Neural progenitor cell (in vitro differentiated cells): ENCODE measurements at places on chromosomes 3 and 15. TPM values are rescaled to one million over a fixed set of nuclear protein-coding genes. Genes with fewer than 3 reads are reported as not detected.

DNA sequence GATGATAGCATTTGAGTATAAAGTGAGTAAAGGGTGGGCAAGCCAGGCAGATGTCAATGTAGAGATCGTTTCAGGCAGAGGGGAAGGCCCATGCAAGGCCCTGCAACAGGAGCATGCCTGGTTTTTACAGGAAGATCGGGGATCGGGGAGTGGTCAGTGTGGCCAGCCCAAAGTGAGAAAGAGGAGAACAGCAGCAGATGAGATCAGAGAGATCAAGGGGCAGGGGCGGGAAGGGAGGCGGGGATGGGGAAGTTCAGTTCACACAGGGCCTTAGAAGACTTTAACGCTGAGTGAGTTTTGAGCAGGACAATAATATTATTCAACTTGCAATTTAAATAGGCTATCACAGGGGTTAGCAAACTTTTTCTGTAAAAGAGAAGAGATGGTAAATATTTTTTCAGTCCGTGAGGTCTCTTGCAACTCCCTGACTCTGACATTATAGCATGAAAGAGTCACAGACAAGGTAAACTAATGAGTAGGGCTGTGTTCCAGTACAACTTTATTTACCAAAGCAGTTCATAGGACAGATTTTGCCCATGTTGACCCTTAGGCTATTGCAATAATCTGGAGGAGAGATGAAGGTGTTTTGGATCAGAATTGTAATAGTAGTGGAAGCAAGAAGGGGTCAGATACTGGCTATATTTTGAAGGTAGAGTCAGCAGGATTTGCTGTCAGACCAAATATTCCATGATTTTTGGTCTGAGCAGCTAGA, 12.4 kb upstream of the CD47 start:
- no peaks in the 10 kb centered on the region for H3K27me3 ChIP-seq
- peaks cover 15% of the 10 kb centered on the region for H3K4me1 ChIP-seq
- no peaks in the 10 kb centered on the region for H3K36me3 ChIP-seq
- H3K27ac ChIP-seq, result no peak overlapping the region

ISLR gene
- 0.68 TPM in 1 of 2 replicates, not detected in the other for total RNA-seq

GRCh38 chr15:31221936-31222515, 104.6 kb upstream of the KLF13 start:
- no peak overlapping the region for H3K4me3 ChIP-seq
- DNase-seq, result no peak
- H3K27me3 ChIP-seq, result peaks cover 4% of the 10 kb centered on the region
- H3K4me1 ChIP-seq, result peaks cover 10% of the 10 kb centered on the region

DNA sequence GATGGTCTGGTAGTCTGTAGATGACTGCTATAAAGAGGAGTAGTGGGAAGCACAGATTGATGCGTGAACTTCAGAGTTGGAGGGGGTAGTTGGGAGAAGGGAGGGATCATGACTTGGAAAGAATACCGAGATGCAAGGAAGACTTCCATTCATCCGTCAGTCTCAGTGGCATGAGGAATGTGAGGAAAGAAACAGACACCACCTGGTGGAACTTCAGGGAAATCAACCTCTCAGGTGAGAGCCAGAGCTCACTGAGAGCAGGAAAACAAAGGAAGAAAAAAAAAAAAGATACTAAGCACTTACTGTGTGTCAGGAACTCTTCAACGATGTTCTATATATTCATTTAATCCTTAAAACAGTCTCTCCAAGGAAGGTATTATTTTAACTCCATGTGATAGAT, 172.4 kb downstream of the OXSM start:
- H3K4me1 ChIP-seq, result peaks cover 4% of the 10 kb centered on the region
- H3K27ac ChIP-seq, result no peak overlapping the region
- no peaks in the 10 kb centered on the region for H3K27me3 ChIP-seq
- peak; percentile 47 for DNase-seq
- no peak overlapping the region for H3K4me3 ChIP-seq
- H3K36me3 ChIP-seq, result no peaks in the 10 kb centered on the region

SNTN gene
- total RNA-seq, result 0.65 TPM in 1 of 2 replicates, not detected in the other

GRCh38 chr15:32737304-32737703, 19.5 kb downstream of the GREM1 start:
- H3K36me3 ChIP-seq, result no peaks in the 10 kb centered on the region
- no peaks in the 10 kb centered on the region for H3K27me3 ChIP-seq
- no peaks in the 10 kb centered on the region for H3K4me1 ChIP-seq
- H3K4me3 ChIP-seq, result no peak overlapping the region

GRCh38 chr3:186669378-186670084, 3.7 kb downstream of the HRG start:
- H3K4me1 ChIP-seq, result no peaks in the 10 kb centered on the region
- H3K27ac ChIP-seq, result no peak overlapping the region
- H3K27me3 ChIP-seq, result peaks cover 44% of the 10 kb centered on the region
- no peak for DNase-seq
- no peak overlapping the region for H3K4me3 ChIP-seq

- no peaks in the 10 kb centered on the region for H3K36me3 ChIP-seq
- H3K27me3 ChIP-seq, result peaks cover 52% of the 10 kb centered on the region
- H3K4me1 ChIP-seq, result peaks cover 23% of the 10 kb centered on the region
- H3K4me3 ChIP-seq, result no peak overlapping the region
- H3K27ac ChIP-seq, result no peak overlapping the region
These were observed 4.3 kb downstream of the GREM1 start for GRCh38 chr15:32722136-32722535.
